ENCODE measurements at places on chromosomes 1 and 21.
A peak's percentile ranks its signal among the peaks of the same experiment; 100 is the strongest.

GRCh38 chr1:212514056-212514614 lies 81.4 kb downstream of the NENF start:
- no peak for DNase-seq

DNA sequence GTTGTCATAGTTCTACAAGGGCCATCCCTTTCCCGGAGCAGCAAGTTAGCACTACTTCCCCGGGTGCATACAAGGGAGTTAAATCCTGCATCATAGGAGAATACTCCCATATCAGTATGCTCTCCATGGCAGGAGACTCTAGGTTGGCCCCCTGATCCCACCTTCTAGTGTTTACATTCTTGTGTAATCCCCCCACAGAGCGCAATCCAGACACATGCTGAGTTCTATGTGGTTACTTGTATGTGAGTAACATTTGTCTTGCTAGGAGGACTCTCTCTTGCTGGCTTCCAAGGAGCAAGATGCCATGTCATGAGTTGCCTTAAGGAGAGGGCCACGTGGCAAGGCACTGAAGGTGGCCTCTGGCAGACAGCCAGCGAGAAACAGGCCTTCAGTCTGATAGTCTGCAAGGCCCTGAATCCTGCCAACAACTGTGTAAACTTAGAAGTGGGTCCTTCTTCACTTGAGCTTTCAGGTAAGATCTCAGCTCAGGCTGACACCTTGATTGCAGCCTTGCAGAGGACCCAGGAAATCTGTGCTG lies 155.3 kb downstream of the CDC7 start:
- no peak for DNase-seq

DNA sequence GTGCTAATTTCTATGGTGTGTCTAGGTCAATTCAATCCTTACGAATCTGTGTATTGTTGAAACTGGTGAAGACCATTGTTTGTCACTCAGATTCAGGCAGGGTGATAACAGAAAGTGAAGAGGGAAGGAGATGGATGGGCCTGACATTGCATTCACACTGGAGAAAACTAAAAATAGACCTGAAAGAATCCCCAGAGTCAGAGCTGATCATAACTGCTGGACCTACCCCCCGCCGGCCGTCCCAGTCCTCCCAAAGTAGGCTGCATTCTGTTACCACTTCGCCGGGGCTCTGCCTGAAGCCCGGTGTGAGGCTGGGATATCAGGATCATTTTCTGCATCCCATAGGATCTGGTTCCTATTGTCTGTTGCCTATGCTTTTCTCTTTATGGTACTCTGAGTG lies 121.1 kb downstream of the NUF2 start:
- no peak for DNase-seq

GRCh38 chr1:89635825-89636815 lies 3.2 kb downstream of the LRRC8C start:
- no peak for DNase-seq

DNA sequence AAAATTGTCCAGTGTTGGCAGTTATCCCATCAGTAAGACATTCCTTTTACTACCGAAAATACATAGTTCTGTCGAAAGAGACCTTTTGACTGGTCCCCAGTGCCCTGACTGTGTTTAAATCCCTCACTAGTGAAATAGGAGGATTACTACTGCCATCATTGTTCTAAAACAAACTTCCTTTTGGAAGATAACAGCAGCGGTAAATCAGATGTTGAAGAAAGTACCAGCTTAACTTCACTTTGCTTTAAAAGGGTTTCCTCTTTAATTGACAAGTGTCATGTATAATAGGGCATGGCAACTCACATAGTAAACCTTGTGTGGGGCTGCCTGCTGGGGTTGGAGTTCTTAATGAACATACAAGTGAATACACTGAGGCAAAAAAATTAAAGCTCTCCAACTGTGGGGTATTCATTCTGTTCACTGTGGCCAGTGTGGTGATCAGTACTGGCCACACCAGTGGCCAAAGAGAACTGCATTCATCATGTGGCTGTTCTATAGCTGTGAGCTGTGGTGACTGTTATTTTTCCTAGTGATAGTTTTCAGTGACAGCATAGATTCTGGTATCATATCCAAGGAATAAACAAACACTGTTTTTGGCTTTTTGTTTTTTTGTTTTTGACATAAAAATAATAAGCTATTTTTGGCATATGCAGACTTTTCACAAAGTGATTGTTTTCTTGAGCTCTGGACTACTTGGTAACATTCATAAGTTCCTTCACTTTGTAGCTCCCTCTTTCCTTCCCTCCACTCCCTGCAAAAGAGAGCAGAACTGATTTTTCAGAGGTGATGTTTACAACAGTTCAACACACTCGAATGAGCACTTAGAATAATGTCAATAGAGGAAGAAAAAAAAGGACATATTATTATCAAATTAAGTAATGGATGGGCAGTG lies 74.5 kb downstream of the NFIA start:
- no peak for DNase-seq

GRCh38 chr1:27668808-27669723 lies 2.9 kb downstream of the IFI6 start:
- peak; percentile 91 for DNase-seq

DNA sequence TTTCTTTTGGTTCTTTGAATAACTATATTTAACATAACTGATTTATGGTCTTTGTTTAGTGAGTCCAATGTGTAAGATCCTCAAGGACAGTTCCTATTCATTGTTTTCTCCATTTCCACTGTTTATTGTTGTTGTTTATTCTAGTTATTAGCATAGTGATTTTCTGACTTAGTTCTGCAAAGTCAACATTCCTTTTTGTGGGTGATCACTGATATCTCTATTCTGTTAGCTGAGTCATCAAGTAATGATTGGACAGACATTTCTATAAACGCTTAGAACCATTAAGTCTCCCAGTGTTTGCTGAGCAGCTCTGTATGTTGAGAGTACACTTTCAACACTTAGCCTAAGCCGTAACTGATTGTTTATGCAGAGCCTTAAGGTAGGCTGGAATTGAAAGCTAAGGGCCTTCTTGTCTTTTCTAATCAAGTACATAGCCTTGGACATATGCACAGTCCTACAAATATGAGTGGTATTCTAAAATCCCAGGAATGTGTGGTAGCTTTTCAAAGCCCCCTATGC lies 87.1 kb downstream of the SLC5A9 start:
- DNase-seq: no peak

GRCh38 chr1:112232848-112233247 lies 163.2 kb upstream of the CTTNBP2NL start:
- no peak for DNase-seq

- no peak for DNase-seq
Measured at GRCh38 chr1:162956922-162957321, 95.9 kb upstream of the CCDC190 start.

DNA sequence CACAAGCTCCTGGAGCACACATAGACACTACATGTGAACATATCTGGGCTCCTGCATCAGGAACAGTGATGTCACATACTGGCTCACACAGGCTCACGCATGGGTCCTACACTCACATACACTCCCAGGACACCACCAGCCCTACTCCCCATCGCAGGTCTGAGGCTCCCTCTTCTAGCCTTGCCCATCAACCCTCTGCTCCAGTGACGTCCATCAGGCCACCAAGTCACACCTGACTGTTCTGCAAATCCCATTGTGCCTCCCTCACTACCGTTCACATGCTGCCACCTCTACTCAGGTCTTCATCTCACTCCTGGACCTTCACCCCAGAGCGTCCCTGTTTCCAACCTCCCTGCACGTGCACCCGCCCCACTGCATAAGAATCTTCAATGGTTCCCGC lies 18.1 kb downstream of the TFAP2E start:
- no peak for DNase-seq

DNA sequence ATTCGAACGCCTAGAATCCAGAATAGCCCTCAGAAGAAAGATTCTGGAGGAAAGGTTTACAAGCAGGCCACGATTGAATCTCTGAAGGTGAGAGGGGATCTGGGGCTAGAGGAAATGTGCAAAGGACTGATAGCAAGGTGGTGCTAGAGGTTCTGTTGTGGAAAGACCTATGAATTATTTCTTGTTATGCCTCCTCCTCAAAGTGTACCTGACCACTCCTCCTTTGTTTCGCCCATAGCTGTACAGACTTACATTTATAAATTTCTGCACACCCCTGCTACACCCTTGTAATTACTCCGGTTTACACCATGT lies 986 bp downstream of the TCEANC2 start:
- no peak for DNase-seq
